ENCODE measurements at places on chromosomes 3 and 15.

GRCh38 chr3:69710153-69710977, 28.9 kb upstream of the MITF start:
- no peak for DNase-seq

DNA sequence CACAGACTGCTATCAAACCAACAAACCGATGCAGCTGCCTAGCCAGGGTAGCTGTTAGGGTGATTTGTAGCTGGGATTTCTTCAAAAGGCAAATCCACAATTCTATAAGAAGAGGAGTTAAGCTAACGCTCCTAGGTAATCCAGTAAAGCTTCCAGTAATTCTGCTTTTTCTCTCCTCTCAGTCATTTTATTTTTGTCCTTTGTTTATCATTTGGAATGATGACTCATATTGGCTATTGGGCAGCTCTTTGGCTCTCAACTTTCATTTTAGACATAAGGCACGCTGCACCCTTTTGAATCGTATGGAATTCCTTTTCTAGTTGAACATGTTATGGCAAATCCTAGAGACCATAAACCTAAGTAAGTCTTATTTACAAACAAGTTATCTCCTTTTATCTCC, 53.2 kb upstream of the PPARG start:
- DNase-seq = no peak

GRCh38 chr15:95681836-95682544, 648.5 kb upstream of the NR2F2 start:
- DNase-seq = no peak

DNA sequence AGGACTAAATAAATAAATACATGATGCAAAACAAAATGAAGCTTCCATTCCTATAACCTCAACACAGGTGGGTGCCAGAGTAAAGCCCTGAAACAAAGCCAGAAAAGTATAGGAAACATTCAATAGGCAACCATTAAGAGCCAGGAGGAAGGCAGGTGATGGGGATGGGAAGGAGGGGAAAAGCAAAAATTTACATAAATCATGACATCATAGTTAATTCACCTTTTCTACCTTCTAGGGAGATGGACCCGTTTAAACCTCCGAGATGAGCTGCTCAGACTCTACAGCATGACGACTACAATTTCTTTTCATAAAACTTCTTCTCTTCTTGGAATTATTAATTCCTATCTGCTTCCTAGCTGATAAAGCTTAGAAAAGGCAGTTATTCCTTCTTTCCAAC, 27.9 kb downstream of the TM4SF4 start:
- DNase-seq = no peak

GRCh38 chr3:179056326-179056725, 15.3 kb downstream of the ZMAT3 start:
- no peak for DNase-seq

GRCh38 chr3:37053753-37054152, 60.4 kb downstream of the MLH1 start:
- DNase-seq = no peak

DNA sequence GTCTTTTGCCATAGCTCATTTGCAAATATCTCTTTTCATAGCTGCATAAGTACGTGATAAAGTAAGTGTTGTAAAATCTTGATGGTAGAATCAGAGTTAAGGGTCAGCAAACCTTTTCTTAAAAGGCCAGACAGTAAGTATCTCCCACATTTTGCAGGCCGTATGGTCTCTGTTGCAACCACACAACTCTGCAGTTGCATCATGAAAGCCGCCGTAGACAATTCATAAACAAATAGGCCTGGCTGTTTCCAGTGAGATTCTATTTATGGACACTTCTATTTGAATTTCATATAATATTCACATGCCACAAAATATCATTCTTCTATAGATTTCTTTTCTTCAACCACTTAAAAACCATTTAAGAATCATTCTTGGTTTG, 248.5 kb downstream of the TLE3 start:
- DNase-seq = no peak

DNA sequence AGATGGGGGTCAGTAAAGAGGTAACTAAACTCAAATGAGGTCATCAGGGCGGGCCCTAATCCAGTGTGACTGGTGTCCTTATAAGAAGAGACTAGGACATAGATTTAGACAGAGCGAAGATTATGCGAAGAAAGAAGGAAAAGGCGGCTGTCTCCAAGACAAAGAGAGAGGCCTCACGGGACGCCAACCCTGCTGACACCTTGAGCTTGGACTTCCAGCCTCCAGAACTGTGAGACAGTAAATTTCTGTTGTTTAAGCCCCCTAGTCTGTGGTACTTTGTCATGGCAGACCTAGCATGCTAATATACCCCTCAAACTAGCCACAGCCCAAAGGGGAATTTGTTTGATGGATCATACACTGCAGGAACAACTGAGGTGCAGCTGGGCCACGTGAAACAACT, 183.0 kb downstream of the ABHD5 start:
- DNase-seq = no peak

All from GM18507 (cell line).